ENCODE measurements at places on chromosomes 6 and 20. TPM values are rescaled to one million over a fixed set of nuclear protein-coding genes. Genes with fewer than 3 reads are reported as not detected.

DNA sequence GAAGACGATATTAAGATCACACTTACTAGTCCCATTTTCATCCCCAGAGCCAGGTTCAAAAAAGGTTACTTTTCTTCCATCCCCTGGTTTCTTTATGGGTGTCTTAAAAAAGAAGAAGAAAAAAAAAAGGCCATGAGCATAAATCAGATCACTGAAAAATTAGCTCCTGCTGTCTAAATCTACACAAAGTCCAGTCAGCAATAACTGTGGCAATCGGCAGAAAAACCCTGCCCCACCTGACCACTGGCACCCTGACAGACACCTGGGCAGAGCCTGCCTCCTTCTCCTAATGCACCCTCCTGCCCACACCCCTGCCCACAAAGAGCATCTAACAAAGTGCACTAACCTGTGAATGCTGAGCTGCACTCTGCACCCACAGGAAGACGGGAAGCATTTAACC is 69.8 kb downstream of the STAU1 start:
- DNase-seq = no peak

DNA sequence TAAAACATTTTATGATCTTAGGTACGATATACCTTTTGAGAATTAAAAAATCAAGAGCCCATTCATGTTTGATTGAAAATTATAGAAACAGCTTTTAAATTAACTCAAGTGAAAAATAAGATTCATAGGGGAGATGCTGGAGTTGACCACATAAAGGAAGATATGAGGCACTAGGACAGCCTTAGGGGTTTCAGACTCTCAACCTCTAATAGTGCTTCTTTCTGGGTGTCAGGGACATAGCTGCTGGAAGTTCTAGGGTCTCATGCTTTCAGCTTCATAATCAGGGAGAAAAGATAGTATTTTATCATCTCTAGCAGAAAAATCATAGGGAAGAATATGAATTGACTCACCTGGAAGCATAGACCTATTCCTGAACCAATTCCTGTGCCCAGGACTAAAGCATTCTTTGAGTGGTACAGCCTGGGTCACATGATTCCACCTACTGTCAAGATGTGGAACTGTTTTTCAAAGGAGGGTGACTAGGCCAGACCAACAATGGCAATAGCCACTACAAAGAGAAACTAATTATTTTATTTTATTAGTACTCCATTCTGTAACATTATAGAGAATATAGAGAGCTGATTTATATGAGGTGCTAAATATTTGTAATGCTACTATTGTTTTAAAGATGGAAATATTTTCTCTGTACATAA is 27.8 kb upstream of the CENPW start:
- DNase-seq = no peak

- no peak for DNase-seq
Observed at GRCh38 chr20:30816182-30816645, 441.2 kb upstream of the DEFB115 start.

DNA sequence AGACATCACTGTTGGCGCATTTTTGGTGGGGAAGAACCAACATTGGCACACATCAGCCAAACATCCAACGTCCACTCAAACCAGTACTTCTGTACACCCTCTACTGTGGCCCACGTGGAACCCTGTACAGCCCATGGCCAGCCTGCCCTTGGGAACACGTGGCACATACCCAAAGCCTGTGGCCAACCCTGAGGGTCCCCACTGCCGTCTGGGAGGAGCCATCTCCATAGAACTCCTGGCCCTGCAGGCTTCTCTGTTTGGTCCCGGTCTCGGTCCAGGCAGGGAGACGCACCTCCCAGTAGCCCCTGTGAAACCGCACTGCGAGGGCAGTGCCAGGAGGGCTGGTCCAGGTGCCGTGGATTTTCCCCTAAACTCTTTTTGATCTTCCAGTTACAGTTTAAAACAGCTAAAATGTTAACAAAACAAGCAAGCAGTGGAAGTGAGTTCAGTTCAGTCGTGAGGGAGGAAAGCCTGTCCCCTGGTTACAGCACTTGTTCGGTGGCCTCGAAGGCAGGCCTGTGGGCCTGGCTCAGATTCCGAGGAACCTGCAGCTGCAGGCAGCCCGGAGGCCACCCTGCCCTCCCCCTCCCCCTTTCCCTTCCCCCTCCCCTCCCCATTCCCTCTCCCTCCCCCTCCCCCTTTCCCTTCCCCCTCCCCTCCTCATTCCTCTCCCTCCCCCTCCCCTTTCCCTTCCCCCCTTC is 233.7 kb downstream of the DLL1 start:
- no peak for DNase-seq

DNA sequence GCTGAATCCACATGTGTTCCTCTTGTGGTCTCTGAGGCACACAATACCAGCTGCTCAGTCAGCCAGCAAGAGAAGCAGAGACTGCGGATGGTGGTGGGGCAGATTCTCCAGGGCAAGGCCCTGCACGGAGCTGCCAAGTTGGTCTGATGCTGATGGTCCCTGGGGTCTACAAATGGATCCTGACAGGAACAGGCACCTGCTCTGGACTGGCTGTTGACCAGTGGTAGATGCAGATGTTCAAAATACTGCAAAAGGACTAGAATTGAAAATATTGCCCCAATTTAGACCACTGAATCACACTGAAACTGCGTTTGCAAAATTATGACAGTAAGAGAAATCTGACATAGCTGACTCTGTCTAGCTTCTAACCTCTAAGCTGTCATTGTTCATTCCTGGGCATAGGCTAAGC is 29.6 kb upstream of the TUBB2A start:
- no peak for DNase-seq

GRCh38 chr6:146361128-146361924 is 182.3 kb upstream of the RAB32 start:
- DNase-seq = no peak

DNA sequence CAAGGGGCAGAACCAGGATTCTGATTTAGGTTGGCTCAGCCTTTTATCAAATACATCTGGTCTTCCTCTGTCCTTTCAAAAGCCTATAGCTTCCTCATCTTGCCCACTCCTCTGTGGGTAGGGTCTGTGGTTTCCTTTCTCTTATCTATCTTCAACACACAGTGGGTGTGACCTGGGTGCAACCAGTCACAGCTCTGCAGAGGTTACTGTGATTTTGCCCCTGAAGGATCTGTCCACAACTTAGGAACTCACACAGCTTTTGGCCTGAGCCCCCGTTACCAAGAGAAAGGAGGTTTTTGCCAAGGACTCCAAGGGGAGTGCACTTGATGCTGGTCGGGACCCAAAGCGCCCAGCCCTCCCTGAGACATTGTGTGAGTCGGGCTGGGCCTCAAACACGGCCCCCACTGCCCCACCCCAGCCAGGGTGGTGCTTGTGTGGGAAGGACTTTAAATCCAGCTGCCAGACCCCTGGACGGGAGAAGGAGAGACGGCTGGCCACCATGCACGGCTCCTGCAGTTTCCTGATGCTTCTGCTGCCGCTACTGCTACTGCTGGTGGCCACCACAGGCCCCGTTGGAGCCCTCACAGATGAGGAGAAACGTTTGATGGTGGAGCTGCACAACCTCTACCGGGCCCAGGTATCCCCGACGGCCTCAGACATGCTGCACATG is at the start of gene PI16:
Gene PI16, plus strand, starts transcription at position 477 of the 670 bp plus-strand sequence. Its CDS starts 23 bp downstream, at position 500.
- no peak for DNase-seq

The TNNC2 gene
- 1.4 TPM for total RNA-seq

DNA sequence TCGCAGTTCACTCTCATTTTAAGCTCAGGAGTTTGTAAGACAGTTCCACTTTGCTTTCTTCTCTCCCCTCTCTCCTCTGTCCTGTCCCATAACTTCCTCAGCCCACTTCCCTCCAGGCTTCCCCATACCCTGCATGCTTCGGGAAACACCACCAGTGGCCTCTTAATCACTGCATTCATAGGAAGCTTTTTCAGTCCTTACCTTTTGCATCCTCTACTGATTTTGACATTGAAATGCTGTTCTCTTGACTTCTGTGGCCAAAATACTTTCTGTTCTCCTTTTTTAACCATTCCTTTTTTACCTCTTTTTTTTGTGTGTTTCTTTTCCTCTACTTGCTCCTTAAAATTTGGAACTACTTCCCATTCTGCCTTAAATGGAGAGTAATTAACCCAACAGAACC is 69.7 kb downstream of the HIVEP1 start:
- DNase-seq = no peak

DNA sequence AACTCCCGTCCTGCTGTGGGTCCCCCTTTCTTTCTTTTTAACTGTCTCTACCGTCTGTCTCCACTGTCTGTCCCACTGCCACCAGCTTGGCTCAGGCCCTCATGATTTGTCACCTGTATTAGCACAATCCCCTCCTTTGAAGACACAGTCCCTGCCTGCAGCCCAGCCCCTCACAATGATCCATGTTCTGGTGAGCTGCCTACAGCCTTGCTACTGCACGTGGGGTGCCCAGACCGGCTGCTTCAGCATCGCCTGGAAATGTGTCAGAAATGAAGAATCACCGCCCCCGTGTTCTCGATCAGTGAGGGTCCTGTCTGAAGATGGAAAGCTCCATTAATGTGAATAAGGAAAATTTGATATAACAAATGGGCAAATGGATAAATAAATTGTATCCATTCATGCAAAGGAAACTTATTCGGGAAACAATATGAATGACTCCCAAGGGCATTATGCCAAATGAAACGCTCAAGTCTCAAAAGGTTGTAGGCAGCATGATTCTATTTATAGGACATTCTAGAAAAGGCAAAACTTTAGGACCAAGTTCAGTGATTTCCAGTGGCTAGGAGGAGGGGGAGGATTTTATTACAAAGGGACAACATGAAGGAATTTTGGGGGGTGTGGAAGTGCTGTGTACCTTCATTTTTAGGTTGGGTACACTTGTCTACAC is 59.4 kb upstream of the CD83 start:
- DNase-seq = no peak

- DNase-seq = no peak
Observed at GRCh38 chr6:25497383-25498040, 154.5 kb upstream of the SCGN start.

The PSORS1C2 gene
- not detected for total RNA-seq

The C20orf96 gene
- total RNA-seq = 5.7 TPM

DNA sequence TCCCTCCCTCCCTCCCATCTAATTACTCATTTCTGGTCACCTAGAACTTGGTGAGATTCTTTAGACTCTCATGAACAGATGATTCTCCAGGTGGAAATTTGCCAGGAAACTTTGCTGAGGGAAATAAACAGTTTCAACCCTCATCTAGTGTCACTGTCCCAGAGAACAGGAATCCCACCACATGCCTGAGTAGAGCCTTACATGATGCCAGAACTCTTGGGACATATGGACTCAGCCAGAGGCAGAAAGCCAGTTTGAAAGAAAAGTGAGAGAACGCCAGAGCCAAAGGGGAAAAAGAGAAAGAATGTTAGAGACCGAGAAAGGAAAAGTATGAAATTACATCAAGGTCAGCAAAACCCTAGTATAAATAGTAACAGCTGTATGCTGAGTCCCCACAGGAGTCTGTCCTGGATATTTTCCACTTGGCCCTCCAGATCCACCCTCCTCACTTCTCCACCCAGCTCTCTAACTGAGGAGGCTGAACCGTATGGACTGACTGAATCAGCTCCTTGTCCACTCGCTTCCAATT is 127.5 kb upstream of the COL21A1 start:
- DNase-seq = no peak

- no peak for DNase-seq
Observed at GRCh38 chr20:25160467-25160866, 35.0 kb upstream of the ENTPD6 start.

- DNase-seq = no peak
Observed at GRCh38 chr6:43491750-43492661, 14.6 kb downstream of the TJAP1 start.

The FAM83C gene
- total RNA-seq = not detected

The PAX1 gene
- not detected for total RNA-seq

GRCh38 chr6:12116264-12116800 is 104.2 kb downstream of the HIVEP1 start:
- DNase-seq = no peak

DNA sequence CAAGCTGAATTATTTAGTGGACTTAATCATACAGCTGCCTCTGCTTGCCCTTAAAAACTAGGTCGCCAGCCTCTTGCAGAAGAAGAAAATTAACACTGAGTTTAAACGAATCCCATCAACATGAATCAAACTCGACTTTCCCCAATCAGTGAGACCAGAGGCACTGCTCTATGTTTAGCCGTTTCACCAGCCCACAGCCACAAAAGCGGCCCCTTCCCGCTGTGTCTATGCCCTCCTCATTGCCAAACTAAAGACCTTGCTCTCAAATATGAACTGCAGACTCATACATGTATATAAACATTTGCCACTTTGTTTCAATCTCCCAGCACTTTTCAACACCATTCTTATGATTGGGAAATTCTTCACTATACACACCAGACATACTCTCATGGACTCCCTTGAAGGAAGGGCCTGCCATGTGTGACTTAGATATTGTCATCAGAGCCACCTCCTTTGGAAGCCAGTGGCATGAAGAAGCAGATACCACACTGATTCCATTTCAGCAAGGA is 105.8 kb upstream of the ADGRF1 start:
- no peak for DNase-seq

The VSX1 gene
- total RNA-seq = not detected

GRCh38 chr20:2385026-2385425 is 4.3 kb downstream of the TGM6 start:
- DNase-seq = no peak

DNA sequence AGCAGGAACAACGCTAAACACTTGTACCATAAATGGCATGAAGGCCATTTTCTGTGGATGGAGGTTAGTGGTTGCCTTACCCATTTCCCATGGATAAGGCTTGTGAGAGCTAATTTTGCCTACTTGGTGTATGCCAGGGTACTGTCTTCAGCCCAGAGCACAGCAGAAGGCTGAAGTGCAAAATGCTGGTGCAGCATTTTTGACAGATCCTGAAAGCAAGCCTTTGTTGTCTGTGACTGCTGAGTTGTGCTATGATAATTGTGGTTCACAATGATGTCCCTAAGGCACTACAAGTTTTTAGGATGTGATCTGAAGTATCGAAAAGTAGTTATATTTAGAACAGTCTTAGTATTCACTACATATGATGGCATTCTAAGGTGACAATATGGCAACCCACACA is 14.7 kb upstream of the HMGN3 start:
- DNase-seq = no peak

The TRMT6 gene
- 18.4 TPM for total RNA-seq

GRCh38 chr20:34363465-34364222 is 571 bp downstream of the ITCH start:
- DNase-seq = peak; percentile 3

GRCh38 chr6:136117081-136117480 is 133.0 kb downstream of the MTFR2 start:
- no peak for DNase-seq

DNA sequence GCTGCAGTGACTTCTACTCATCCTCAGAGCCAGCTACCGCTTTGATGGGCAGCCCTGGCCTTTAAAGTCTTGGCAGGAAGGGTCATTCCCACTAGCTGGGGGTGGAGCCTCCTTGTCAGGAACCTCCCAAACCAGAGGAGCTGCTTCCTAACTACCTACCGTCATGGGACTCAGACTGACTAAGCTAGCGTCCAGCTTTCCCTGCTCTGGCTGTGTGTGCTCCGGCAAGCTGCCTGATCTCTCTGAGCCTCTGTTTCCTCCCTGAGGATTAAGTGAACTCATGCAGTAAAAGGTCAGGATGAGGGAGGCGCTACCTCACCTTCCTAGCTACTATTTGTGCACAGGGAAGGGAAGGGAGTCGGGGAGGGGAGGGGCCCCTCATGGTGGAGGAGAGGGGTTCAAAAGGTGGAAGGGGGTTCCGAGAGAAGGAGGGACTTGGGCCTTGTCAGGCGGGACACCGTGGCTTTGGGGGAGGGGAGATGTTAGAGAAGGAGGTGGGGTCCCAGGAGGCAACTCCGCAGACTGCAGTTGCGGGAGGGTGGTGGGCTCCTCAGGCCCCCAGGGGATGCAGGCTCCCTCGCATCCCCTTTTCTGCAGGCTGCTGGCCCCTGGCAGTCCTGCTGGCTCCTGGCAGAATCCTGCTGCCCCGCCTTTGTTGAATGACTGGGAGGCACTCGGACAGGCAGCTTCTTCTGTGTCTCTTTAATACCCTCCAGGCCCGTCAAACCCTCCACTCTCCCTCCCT is 9.8 kb downstream of the DUSP15 start:
- DNase-seq = no peak

Measured in naive thymus-derived CD4-positive, alpha-beta T cell (primary cell).